ENCODE measurements at places on chromosomes 12 and 14.

GRCh38 chr14:94098326-94098992 lies 12.1 kb upstream of the IFI27 start:
- DNase-seq, result no peak

GRCh38 chr12:53717319-53717718 lies 9.9 kb downstream of the CALCOCO1 start:
- no peak for DNase-seq

- no peak for DNase-seq
Measured at GRCh38 chr14:38279572-38279971, 23.7 kb upstream of the CLEC14A start.

GRCh38 chr12:4049298-4050080 lies 176.3 kb upstream of the PARP11 start:
- no peak for DNase-seq
